AG09319 (cell line): ENCODE measurements at places on chromosomes 16 and 17.

DNA sequence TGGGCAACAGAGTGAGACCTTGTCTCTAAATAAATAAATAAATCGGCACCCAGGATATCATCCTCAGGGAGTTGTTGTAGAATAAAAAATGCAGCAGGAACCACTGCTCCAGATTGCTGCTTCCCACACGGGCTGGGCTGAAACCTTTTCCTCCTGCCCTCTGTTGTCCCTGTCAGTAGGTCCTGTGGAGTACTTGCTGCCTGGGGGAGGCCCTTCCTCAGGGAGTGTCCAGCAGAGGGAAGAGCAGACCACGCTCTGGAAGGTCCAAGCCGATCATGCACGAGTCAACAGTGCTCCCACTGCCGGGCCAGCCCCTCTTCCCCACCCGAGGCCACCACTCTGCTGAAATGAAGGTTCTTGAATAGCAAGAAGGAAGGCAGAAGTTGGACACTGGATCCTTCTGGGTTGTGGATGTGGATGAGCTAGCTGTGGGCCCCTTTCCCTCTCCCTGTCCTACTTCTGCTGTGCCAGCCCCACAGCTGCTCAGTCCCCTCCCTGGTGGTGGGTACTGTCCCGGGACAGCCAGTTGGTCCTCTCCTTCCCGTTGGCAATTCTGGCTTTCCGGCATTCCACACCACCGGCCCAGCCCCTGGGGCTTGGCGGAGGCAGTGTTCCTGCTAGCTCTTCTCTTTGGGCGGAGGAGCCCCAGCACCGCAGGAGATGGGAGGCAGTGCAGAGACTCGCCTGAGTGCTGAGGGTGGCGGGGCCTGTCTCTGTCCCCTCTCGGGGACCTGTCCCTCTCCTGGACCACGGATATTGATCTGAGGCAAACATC lies 10.8 kb downstream of the CDK5R1 start:
- no peak for DNase-seq

DNA sequence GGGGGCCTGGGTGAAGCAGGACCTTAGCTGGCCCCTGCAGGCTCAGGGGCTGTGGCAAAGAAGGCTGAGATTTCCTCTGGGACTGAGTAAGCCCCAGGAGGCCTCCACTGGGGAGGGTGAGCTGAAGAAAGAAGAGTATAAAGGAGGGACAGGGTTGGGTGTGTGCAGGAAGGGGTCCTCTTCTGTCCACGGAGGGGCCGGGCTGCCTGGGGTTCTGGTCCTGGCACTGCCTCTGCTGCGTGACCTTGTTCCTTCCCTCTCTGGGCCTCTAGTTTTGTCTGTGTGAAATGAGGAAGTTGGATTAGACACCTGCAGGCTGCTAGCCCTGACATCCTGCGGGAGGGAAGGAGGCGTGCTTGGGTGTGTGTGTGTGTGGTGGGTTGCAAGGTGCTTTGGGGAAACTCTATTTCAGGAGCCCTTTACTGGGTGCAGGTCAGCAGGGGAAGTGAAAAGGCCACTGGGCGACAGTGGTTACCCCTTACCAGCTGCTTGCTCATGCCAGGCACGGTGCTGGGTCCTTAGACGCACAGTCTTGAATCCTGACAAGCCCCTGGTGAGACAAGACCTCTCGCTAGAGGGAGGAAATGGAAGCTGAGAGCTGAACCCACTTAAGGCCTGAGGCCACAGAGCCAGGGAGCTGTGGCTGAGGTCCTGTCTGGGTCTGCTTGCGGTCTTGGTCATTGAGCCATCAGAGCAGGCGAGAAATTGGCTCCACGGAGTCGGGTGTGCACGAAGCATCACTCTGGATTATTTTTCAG lies 60.7 kb downstream of the OR1D5 start:
- DNase-seq = no peak

DNA sequence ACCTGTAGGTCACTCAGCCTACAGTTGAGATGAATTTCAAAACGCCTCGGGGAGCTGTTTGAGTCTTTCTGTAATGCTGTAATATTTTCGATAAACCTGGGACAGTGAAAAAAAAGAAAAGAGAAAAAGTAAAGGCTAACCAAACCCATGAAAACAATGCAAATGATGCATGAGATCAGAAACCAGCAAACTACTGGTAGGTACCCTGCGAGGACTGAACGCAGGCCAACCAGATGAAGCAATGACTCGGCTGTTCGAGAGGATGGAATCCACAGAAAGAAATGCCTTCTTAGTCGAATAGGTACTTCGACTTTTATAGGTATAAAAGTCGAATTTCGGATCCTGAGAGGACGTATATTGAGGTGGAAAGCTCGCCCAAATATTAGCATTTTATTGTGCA lies 509 bp upstream of the ATAD5 start:
- DNase-seq = no peak

- no peak for DNase-seq
Measured at GRCh38 chr17:51387986-51388385, 127.6 kb downstream of the UTP18 start.

- no peak for DNase-seq
Measured at GRCh38 chr17:32596628-32597027, 109.8 kb downstream of the CDK5R1 start.

DNA sequence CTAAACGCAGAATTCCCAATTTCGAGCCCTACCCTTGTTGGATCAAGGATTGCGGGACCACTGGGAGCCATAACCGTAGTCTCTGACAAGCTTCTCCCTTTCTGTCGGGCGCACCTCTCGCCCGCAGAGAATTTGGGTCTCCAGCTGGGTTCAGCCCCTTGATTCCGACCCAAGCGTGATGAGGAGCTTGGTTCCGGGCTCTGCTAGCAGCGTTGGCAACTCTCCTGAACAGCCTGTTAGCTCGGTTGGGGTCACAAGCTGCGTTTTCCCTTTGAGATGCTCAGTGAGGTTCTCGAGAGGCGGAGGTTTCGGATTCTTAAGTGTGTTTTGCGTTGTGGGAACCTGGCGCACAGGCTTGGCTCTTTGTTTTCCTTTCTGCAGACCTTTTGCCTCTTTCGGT lies 655 bp downstream of the ATXN1L start:
- DNase-seq = no peak

DNA sequence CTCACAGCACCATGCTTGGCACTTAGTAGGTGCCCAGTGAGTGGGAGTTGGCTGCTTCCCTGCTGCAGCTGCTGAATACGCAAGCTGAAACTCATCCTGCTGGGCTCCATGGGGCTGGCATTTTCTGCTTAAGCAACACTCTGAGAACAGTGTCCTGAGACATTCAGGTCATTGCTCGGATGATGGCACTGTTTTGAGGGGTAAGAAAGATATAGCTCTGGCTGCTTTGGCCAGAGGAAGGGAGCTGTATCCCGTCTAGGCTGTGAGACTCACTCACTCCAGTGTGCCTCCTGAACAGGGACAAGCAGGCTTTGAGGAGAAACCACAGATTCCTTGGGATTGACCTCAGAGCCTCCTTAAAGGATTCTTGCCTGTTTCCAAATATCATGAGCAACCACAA lies 120.5 kb downstream of the CLEC16A start:
- DNase-seq = no peak

GRCh38 chr17:3808701-3809100 lies 7.7 kb upstream of the ITGAE start:
- DNase-seq = no peak

DNA sequence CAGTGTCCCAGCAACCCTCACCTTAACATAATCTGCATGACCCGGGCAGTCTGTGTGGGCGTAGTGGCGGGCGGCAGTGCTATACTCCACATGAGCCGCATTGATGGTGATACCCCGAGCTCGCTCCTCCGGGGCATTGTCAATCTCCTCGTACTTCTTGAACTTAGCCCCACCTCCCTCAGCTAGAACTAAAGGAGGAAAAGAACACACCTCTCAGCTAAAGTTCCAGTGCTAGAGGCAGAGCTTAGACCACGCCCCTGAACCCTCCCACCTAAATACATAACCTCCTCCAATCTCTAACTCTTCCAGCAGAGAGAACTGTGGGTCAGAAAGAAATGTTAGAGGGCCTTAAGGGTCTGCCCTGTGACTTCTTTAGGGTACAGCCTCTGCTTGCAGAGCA lies 855 bp downstream of the TUFM start:
- no peak for DNase-seq

DNA sequence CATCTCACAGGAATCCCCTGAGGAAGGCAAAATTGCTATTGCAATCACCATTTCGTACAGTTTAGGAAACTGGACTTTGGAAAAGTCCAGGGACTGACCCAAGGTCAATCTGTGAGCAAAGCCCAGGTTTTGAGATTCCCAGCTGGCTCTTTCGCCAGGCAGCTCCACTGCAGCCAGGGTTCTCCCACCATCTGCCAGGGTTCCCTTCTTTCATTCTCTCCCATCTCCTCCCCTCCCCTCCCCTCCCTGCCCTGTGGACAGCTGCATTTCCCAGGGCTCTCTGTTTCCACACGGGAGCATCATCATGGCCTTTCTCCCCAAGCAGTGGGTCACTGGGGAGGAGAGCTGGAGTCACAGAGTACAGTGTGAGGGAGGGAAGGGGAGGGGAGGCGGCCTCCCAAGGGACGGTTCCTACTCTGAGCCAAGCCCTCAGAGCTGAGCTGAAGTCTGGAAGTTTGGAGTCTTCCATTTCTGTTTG lies 11.9 kb upstream of the GSDMA start:
- DNase-seq = no peak

GRCh38 chr16:58738672-58739296 lies 4.7 kb upstream of the GOT2 start:
- no peak for DNase-seq

DNA sequence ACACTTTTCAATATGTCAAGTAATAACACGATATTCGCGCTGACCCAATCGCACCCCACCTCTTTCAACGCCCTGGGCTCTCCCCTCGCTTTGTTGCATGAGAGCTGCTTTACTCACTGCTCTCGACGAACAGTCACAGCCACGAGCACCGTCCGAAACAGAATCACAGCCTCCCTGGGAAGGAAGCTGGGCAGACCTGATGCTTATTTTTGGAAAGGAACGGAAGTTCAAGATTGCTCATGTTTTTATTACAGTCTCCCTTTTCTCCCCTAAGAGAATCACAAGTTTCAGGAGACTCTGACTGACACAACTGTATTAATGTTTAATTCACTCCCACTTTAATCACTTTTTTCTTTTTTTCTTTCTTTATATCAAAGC lies 67.8 kb downstream of the ANKRD11 start:
- no peak for DNase-seq

GRCh38 chr16:29943846-29944799 lies 17.8 kb upstream of the TMEM219 start:
- peak; percentile 95 for DNase-seq

DNA sequence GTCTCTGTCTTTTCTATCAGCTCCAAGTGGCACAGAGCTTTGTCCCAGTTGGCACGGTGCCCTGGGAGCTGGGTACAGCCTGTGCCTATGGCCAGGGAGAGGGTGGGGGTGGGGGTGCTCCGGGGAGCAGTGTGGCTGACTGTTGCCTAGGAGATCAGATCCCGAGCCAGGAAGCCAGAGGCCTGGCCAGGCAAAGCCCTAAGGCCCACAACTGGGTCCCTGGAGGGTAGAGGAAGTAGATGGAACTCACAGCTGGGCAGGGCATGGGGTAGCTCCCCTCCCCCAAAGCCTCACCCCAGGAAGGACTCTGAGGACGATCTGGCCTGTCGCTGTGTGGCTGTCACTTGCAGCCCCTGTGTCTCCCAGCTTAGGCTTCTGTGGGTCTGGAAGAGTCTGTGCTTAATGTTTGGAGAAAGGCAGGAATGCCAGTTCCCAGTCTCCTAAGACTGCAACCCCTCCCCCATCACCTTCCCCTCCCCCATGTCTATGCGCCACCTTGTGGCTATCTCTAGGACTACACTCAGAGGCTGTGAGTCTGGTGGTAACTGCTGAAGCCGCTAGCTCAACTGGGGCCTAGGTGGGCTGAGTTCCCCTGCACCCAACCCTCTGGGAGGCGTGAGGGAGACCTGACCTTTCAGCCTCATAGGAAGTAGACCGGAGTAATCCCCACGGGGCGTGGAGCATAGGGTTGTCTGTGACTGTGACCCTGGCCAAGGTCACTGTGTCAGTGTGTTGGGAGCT lies 12.6 kb downstream of the THRA start:
- DNase-seq = no peak

GRCh38 chr17:27367121-27367981 lies 73.4 kb downstream of the WSB1 start:
- DNase-seq = no peak
